ENCODE measurements at places on chromosomes 16 and 17.

DNA sequence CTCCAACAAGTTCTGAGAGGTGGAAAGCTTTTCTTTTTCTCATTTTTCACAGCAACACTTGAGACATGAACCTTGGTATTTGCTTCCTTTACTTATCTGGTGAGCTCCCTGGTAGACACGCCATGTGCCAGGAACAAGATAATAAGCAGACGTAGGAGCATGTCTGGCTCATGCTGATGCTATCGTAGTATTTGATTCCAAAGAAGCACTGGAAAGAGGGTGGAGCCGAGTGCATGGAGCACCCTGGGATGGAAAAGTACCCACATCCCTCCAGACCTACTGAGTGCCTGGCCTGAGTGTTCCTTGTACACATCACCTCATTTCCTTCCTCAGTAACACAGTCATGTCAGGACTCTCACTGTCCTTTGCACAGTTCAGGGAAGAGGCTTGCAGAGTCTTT, 231.0 kb downstream of the CBLN1 start:
- DNase-seq: no peak

DNA sequence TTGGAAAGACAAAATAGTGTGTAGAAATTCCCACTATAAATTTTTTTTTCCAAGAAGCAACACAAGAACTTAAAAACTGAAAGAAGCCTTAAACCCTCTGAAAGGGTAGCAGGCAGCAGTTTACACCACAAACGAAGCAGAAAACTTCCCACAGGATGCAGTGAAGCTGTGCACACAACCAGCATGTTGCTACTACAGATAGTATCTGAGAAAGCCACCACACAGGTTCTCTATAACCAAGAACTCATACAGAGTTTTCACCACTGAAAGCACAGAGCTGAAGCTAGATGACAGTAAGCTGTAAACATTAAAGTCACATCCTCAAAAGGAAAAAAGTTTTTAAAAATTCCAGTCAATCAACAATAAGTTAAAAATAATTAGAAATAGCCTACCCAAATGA, 333.6 kb upstream of the MON1B start:
- DNase-seq: no peak

- no peak for DNase-seq
Measured at GRCh38 chr16:78474762-78475161, 375.3 kb downstream of the WWOX start.

- DNase-seq: no peak
Measured at GRCh38 chr16:75139498-75139897, 8.8 kb upstream of the ZFP1 start.

DNA sequence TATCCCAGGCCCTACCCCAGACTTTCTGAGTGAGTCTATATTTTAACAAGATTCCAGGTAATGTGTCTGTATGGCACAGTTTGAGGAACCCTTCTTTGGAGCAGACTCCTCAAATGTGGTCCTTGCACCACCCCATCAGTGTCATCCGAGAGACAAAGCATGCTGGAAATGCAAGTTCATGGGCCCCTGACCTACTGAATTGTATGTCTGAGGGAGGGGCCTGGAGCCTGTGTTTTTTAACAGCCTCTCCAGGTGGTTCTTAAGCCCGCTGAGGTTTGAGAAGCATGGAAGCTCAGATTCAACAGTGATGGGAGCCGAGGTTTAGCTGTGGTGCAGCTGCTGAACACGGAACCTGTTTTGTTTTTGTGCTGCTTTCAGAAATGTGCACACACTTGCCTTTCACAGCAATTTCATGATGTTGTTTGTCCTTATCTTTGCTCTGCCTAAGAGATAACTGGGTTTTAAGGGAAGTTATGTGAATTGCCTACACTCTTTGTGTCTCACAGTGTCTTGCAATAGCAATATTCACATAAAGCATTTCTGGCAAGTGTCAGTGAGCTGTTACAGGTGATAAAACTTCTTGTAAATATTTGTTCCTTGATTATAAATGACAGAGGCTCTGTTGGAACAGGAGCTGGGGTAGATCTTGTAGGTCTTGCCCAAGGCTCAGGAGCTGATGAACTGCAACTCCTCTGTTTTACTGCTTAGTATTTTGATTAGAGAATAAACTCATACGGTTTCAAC, 32.0 kb upstream of the IL34 start:
- no peak for DNase-seq

DNA sequence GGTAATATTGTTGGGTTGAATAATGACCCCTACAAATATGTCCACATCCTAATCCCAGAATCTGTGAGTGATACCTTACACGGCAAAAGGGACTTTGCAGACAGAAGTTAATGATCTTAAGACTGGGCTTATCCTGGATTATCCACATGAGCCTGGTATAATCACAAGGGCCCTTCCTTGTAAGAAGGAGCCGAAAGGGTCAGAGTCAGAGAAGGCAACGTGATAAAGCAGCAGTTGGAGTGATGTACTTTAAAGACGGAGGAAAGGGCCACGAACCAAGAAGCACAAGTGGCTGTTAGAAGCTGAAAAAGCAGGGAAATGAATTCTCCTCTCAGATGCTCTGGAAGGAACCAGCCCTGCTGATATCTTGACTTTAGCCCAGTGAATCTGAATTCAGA, 137.8 kb downstream of the UTP18 start:
- no peak for DNase-seq

- DNase-seq: no peak
Measured at GRCh38 chr17:78291944-78292910, 60.8 kb downstream of the TMEM235 start.

- DNase-seq: no peak
Measured at GRCh38 chr16:14364386-14365199, 265.5 kb downstream of the PARN start.

DNA sequence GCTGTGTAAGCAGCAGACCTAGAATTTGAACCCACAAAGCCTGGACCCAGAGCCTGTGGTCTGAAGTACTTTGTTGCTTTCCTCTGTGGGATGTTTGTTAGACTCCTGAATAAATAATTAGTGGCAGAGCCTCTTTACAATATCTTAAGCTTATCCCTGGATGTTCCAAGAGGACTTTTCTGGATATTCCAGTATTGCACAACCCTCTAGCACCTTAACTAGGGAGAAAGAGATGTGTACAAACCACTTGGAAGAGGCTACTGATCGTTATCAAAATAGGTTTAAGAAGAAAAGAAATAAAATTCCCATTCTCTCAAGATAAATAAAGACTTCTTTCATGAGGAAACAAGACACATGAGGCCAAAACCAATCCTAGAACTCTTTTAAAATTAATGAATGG, 632.4 kb downstream of the CDH11 start:
- no peak for DNase-seq

DNA sequence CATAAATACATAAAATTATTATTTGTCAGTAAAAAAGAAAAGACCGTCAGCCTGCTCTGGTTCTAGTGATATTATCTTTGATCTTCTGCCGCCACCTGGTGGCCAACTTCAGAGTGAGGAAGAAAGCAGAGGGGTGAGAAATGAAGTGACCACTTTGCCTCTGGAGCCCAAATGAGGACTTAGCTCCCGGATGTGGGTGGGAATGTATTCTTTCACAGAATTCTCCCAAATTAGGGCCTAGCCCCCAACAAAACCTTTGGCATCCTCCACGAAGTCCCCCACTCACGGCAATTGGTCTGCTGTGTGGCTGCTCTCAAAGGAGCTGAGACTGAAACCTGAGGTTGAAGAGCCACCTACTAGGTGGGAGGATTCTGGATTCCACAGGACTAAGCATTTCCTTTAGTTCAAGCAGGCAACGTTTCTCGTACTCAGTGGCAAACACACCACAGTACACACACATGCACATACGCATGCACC, 4.9 kb upstream of the ZNF267 start:
- peak; percentile 86 for DNase-seq

DNA sequence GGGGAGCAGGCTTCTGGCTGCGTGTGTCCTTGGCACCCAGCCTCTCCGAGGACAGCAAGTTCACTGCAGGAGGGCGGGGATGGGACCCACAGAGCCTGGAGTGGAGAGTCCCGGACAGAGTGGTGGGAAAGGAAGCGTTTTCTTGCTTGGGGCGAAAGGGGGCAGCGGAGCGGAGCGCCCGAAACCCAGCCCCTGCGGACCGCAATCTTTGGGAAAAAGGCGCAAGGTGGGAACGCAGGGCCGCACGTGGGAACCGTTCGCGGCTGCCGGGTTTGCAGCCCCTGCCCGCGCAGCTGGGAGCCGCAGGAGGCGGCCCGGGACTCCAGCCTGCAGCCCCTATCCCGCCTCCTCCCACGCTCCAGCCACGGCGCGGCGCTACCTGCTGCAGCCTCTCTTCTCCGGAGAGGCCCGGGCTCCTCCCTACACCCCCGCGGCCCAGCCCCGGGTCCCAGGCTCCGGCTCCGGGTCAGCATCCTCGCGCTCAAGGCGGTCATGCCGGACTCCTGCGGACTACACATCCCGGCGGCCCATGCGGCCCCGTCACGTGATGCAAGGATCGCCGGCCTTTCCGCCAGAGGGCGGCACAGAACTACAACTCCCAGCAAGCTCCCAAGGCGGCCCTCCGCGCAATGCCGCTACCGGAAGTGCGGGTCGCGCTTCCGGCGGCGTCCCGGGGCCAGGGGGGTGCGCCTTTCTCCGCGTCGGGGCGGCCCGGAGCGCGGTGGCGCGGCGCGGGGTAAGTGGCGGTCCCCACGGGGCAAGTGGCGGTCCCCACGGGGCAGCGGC, at the start of the genes NTHL1 and TSC2:
Gene NTHL1 (minus strand): TSS at position 505 of the 786 bp plus-strand sequence. CDS start 11 bp downstream, at position 494.
Gene TSC2 (plus strand): TSS at position 656 of the 786 bp plus-strand sequence. CDS start 631 bp downstream, outside the sequence.
- DNase-seq: peak; percentile 94

DNA sequence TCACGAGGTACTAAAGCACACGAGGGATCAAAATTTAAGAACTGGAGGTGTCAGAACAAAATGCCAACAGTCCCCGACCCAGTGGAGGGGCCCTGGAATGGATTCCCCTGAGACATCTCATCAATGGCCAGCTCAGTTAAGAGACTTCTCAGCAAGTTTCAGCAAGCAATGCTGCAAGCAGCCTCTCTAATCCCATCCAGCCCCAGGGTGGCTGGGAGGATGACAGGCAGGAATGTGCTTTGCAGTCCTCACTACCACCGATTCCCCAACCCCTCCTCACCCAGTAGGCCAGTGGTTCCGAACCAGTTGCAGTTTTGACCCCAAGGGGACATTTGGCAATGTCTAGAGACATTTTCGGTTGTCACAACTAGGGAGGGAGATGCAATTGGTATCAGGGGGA, 8.7 kb downstream of the GPRC5B start:
- no peak for DNase-seq

DNA sequence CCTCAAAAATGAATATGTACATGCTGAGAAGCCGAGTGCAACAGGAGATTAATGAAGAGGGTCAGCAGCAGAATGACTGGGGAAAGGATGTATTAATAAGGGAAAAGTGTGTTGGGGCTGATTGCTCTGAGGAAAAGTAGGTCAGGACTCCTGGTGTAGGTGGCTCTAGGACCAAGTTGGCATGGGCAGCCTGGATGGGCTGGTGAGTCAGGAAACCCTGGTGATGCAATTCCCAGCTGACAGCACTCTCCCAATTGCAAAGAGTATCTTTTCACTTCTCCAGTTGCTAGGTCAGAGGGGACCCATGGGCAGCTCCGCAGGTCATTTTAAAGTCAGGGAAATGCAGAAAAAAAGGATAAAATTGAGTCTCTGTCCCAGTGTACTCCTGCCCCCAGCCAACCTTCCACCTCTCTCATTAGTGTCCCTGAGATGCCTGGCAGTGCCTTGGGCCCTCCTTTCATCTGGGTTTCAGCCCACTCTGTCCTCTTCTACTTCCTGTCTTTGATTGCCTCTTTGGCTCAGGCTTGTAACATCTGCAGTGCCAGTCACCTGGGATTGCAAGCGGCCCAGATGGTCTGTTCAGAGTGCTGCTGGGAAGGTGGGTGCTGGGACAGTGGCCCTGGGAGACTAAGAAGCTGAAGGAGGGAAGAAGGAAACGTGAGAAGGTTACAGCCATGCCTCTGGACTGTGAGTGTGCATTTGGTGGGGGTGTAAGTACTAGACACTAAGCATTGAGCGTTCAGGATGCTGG, 2177.2 kb downstream of the TP53TG3F start:
- DNase-seq: no peak

- DNase-seq: peak; percentile 54
Measured at GRCh38 chr17:45394913-45395568, 37.6 kb downstream of the ARHGAP27 start.

GRCh38 chr17:48545022-48545375, at the start of gene HOXB2:
TSS of gene HOXB2 (minus strand) at chr17:48545109. CDS start at chr17:48544911, 198 bp downstream.
- DNase-seq: no peak

DNA sequence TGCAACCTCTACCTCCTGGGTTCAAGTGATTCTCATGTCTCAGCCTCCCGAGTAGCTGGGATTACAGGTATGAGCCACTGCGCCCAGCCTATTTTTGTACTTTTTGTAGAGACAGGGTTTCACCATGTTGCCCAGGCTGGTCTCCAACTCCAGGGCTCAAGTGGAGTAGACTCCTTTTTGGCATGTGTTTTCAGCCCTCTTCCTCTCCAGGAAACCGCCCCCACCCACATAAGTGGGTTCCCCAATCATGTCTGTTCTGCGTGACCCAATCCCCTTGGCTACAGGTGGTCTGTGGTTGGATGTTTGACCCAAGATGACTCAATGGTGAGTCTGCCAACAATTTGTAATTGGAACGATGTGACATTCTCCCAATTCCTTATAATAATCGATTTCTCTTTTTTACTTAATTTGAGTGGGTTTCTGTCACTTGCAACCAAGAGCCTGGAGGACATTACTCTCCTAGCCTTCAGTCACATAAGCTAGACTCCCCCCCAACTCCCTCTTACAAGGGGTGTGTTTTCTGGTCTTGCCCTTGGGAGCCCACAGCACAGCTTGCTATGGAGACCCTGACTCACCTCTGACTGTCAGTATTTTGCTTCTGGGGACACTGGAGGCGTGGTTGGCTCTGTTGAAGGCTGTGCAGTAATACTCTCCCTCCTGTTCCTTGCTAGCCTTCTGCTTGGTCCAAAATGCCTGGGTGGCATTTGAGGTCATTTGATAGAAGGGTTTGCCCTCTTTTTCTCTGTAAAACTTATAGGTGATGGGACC, 34.9 kb downstream of the PECAM1 start:
- no peak for DNase-seq

DNA sequence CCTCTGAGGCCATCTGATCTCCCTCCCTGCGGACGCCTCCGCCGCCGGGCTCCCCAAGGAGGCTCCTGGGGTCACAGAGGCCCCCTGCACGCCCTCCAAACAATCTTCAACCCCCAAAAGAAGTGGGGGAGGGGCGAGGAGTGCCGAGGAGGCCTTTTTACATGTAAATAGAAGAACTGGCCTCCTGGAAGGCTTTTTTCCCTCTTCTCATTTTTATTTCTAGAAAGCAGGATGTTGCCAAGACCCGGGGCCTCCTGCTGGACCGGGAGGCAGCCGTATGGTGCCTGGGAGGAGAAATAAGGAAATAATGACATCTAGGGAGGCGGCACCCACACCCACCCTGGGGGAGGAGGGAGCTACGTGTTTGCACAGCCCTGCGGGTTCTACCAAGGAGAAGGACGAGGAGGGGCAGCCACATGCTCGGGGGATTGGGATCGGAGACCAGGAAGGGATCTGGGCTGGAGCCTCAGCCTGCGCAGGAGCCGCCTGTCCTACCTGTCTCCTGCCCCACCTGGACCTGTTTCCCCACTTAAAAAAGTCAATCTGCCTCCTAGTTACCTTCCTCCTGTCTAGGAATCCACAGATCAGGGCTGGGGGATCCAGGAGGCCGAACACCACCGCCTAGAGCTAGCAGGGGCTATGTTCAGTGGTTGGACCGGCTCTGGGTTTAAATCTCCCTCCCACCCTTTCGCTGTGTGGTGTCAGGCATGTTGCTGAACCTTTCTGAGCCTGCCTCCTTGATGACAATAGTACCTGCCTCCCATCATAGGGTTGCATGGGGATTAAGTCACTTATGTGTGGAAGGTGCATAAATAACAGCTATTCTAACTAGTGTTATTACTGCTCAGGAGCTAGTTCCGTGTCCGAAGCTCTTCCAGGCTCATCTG, 175.7 kb upstream of the GSE1 start:
- DNase-seq: peak; percentile 39

GRCh38 chr16:73213732-73214455, 166.0 kb upstream of the ZFHX3 start:
- DNase-seq: peak; percentile 54
